ENCODE measurements at places on chromosomes 7 and 10.

GRCh38 chr7:100573691-100574361 lies at the start of gene SAP25:
Gene SAP25 (minus strand): TSS chr7:100573900. CDS start chr7:100573742, 158 bp downstream.
- DNase-seq, result no peak

DNA sequence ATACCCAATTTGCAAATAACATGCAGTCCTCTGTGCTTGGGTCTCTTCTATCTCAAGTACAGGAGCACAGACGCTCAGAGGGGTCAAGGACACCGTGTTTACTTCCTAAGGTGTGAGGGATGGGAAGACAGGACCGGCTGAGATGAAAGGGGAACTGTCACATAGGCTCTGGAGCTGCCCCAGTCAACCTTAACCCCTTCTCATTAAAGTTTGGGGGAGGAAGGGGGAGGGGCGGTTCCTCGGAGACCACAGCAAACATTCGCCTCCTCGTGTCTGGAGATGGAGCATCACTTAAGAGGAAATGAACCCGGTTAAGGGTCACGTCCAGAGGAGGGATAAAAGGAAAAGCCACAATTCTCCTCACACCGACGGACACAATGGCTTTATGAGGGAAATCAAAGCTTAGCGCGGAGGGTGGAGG lies 1.1 kb downstream of the SH3PXD2A start:
- DNase-seq, result no peak

GRCh38 chr7:82816272-82816671 lies 346.4 kb downstream of the PCLO start:
- no peak for DNase-seq

- no peak for DNase-seq
Measured at GRCh38 chr7:90119178-90119971, 34.9 kb upstream of the STEAP1 start.

GRCh38 chr7:25862261-25863004 lies 289.6 kb upstream of the NFE2L3 start:
- DNase-seq, result peak; percentile 100

DNA sequence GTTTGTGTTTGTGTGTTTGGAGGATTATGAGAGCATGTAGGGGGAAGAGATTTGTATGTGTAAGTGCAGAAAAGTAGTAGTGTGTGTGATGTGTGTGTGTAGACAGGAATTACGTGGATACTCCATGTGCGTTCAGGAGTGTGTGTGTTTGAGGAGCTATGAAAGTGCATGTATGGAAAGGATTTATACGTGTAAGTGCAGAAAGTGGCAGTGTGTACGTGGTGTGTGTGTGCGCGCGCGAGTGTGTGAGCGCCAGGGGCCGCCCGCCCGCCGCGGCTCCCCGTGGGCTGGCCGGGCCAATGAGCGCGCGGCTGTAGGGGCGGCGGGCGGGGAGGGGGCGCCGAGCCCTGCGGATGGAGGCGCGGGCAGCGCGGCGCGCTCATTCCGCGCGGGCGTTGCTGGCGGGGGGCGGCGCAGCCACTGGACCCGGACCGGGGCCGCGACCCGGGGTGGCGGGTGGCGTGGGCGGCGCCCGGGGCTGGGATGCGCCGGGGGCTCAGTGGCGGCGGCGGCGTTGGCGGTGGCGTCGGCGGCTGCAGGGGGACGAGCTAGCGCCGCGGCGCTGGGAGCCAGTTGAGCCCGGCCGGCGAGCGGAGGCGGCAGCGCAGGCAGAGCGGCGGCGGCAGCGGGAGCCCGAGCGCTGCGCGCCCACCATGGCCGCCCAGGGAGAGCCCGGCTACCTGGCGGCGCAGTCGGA lies at the start of gene BICC1:
Gene BICC1 (plus strand): TSS at position 382 of the 697 bp plus-strand sequence. CDS start 272 bp downstream, at position 654.
- DNase-seq, result no peak

DNA sequence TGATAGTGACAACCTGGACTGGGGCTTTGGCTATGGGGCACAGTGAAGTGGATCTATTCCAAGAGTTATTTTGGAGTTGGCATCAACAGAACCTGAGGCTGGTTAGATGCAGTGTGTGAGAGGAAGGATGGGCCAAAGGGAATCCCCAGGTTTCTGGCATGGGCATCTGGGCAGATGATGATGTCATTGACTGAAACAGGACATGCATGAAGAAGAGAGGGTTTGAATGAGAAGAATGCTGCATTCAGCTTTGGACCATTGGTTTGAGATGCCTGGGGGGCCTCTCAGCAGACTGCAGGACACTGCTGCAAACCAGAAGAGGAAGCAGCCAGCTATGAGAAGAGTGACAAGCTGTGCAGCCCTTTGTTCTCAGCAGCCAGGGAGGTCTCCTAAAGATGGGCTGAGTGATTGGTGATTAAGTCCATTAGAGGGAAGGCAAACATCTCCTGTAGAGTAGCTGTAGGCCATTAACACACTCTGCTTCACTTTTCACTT lies 23.1 kb upstream of the PIK3CG start:
- no peak for DNase-seq

DNA sequence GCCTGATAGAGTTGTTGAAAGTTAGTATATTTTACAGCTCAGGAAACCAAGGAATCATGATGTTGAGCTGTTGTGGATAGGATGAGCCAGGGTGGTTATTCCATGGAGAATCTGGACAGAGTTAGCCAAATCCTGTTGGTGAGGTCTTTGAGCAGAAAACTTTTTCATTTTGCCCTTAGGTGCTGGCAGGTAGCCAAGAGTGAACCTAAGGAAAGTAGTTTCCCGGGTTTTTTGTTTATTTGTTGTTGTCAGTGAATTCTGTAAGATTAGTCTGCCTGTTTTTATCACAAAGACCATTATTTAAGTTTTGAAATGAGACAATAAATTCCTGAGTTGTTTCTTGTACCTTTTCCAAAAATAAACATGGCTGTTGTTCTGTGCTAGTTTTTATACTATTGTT lies 61.0 kb downstream of the GALNT11 start:
- DNase-seq, result no peak

DNA sequence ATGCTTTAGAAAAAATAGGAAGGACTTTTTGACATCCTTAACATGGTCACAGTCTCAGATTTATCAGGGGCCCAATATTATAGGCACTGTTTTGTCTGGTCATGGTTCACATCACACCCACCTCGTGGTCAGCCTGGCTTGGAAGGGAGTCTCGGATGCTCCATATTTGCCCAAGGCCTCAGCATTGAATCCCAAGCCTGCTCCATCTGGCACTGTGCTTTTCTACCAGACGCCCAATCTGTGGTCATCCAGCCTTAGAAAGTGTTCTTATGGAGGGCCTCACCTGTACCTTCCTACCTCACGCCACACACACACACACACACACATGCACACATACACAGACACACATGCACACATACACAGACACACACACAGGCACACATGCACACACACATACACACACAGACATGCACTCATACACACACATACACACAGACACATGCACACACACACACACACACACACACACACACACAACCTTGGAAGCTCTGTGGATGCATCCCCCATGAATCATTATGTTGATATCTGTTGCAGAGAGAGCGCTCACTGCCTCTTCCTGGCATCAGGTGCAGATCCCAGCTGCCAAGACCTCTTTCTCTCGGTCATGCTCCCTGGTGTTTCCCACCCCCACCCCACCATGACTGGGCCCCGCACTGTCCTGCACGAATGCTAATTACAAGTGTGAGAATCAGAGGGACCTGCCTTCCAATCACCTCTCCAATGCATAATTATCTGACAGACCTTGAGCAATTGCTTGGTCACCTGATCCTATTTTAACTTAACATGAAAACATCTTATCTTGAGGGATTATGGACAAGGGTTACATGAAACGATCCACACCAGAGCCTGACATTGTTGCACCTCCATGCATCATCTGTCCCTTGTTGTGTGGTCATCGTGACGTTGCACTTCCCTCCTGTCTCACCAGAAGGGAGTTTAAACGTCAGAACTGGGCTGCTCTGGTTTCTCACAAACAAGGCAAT lies 122.7 kb upstream of the TMEM72 start:
- DNase-seq, result no peak

GRCh38 chr7:66693331-66693730 lies 47.2 kb upstream of the RABGEF1 start:
- no peak for DNase-seq

GRCh38 chr7:90512821-90513254 lies 43.4 kb downstream of the PTTG1IP2 start:
- peak; percentile 79 for DNase-seq

DNA sequence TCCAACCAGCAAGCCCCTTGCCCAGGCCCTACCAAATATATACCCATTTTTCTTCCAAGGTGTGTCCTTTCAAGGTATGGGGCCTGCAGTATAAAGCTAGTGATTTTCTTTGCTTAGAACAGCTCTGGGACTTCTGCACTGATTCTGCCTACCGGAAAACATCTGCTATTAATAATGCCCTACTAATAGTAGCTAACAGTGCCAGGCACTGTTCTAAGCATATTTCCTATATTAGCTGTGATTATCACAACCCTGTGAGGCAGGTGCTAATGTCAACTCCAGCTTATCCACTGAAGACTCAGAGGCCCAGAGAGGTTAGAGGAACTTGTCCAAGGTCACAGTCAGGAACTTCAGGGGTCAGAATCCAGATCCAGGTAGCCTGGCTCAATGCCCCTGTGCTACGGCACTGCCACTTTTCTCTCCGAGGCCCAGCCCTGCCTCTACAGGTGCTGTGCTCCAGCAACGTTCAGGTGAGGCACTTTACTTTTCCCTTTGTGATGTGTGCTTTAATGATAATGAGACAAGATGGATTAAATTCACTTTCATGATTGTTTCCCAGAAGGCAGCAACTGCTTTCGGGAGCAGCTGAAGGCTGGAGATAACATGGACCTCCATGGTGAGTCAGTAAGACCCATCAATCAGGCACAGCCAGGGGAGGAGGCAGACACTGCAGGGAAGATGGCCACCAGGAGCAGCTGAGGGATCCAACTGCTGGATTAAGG lies 26.7 kb downstream of the TAS2R41 start:
- DNase-seq, result no peak

DNA sequence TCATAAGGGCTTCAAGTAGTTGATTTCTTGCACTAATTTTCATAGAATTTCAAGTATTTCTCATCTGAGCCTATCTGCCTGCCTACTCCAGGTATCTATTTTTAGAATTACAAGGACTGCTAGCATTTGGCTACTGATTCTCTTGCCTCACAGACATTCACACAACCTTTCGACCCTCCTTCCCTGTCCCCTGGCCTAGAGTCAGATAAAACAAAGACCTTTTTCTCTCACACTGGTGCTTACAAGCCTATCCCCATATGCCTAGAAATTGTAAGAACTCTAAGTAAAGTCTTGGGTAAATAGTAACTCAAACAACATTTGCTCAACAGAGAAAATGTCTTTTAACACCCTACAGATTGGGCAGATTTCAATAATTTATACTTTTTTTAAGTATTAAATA lies 6.3 kb downstream of the GPAM start:
- no peak for DNase-seq

DNA sequence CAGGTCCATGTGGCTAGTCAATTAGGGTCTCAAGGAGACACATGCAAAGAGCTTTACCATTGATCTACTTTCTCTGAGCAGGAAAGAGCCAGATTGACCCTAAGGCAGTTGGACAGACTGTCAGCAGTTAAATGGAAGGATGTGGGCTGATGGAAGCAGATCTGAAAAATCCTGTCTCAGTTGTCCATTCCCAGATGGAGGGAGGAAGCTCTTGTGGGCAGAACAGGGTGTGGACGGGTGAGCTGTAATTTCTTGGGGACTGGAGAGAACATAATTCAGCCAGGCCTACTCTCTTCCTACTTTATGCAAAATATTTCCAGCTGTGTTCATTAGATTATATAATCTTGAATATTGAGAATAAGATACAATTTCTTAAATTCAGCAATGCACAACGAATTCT lies 163.6 kb downstream of the GNAT3 start:
- DNase-seq, result no peak

DNA sequence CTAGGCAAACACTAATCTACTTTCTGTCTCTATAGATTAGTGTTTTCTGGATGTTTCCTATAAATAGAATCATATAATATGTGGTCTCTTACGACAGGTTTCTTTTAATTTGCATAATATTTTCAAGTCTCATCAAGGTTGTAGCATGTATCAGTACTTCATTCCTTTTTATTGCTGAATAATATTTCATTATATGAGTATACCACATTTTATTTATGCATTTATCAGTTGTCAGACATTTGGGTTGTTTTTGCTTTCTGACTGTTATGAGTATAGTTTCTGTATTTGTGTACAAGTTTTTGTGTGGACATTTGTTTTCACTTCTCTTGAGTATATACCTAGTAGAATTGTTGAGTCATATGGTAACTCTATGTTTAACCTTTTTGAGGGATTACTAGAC lies 48.2 kb downstream of the SHOC2 start:
- DNase-seq, result no peak

GRCh38 chr7:41316410-41316809 lies 386.5 kb downstream of the INHBA start:
- no peak for DNase-seq

DNA sequence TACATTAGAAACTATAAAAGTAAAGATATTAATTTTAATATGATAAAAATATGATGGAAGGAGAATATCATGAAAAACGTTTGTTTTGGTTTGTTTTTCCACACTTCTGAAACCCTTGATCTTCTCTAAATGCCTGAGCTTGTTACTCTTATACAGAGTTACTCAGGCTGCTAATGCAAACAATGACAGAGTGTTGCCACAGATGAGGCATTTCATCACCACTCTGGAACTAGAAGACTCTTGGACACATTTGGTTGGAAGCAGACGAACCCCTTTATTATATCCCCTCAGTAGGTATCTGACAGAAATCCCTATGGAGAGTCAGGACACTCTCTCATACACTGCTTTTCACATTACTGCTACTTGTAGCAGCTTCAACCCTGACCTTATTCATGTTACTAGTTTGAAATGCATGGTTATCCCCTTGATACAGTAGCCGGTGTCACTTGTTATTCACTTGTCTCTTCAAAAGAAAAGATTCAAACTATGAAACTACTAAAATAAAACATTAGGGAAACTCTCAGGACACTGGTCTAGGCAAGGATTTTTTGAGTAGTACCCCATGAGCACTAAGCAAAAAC lies 66.9 kb downstream of the SEMA3C start:
- DNase-seq, result no peak

DNA sequence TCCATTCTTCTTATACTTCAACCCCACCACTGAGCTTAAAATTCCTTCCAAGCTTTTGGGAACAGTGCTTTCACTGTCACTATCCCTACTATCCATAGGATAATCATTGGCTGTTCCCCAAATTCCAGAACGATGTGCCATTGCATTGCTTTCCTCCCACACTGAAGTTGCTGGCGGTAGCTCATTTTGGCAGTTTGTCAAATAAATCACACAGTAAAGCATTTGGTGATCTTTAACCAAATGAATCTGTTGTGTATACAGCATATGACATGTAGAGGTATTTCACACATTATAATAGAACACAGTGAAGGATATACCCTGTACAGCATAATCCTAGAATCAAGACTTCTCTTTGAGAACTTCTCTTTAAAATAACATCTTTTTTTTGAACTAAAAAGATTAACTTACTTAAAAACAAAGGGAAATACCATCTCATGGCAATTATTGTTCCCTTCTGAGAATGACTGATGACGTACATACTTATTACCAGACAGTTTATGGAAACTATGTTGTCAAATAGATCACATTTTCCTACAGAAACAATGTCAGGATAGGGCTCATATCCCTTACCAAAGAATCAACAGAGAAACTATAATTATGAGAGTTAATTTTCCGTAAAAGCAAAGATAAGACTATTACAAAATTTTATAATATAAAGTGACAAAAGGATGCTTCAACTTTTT lies 93.6 kb downstream of the CTNNA3 start:
- no peak for DNase-seq

Data from AG09319 (cell line).